Posterior vena cava (tissue), 2 donors: ENCODE measurements at places on chromosomes 4 and X. TPM values are rescaled to one million over a fixed set of nuclear protein-coding genes. Genes with fewer than 3 reads are reported as not detected.
A peak's percentile ranks its signal among the peaks of the same experiment; 100 is the strongest.

GRCh38 chr4:140642674-140643437 lies 74.1 kb upstream of the UCP1 start:
- peak; percentile 81 for DNase-seq

DNA sequence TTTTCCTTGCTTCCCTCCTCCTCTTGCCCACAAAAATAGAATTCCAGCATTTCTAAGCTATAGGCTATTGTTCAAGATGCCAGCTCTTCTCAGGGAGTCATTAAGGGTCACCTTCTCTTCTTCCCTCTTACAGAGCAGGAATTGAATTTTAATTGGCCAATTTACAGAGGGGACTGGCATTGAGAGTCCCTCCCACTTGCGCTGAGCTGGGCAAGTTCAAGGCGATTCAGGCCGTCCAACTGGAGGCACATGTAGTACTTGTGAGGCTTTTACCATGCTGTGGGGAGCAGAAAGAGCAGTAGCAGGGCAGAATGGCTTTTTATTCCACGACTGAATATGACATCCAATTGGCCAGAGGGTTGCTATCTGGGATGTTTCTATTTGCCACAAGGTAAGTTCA lies 181.9 kb downstream of the SOWAHB start:
- no peak for DNase-seq

Gene SCML1
- total RNA-seq: 12.7 TPM

GRCh38 chrX:154049209-154050112 lies 29.8 kb upstream of the IRAK1 start:
- peak; percentile 44 for DNase-seq

Gene PLAC1
- total RNA-seq: not detected

Gene GLRB
- 4.1 TPM for total RNA-seq

- no peak for DNase-seq
These were observed 15.0 kb downstream of the BTK start for GRCh38 chrX:101370888-101371504.

DNA sequence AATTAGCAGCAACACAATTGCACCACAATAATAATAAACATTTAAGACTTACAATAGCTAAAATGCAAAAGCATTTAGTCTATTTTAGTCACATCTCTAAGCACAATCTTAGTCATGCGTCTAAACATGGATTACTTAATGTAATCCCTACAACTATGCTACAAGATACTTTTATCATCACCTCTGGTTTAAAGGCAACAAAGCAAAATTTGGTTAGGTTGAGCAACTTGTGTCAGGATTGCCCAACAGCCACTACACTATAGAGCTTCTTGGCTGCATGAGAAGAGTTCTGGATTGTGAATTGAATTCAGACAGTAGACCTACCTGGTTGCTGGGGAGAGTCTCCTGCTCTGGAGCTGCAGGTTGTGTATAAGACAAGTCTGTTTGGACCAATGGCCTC lies 146.5 kb upstream of the PUDP start:
- no peak for DNase-seq

GRCh38 chr4:183905081-183905592 lies at the start of gene STOX2:
STOX2 (plus strand) TSS chr4:183905307; CDS start chr4:183906791, 1,484 bp downstream.
- peak; percentile 84 for DNase-seq

- DNase-seq: no peak
These were observed 33.2 kb downstream of the CEP44 start for GRCh38 chr4:174316954-174317353.

Gene REPS2
- total RNA-seq: 3.9 TPM

DNA sequence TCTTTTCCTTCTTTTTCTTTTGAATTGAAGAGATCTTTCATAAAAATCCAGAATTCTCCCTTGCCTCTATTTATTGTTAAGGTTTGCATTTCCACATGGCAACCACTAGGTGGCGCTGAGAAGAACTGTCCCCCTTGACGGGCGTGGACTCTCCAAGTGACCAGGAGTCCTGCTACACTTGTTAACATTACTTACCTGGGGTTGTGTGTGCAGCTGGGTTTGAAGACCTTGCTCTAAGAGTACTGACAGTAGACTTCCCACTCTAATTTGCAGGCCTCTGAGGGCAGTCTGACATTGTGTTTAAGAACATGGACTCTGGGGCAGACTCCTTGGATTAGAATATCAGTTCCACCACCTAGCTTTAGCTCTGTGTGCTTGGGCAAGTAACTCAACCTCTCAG lies 52.8 kb downstream of the GPRIN3 start:
- no peak for DNase-seq

DNA sequence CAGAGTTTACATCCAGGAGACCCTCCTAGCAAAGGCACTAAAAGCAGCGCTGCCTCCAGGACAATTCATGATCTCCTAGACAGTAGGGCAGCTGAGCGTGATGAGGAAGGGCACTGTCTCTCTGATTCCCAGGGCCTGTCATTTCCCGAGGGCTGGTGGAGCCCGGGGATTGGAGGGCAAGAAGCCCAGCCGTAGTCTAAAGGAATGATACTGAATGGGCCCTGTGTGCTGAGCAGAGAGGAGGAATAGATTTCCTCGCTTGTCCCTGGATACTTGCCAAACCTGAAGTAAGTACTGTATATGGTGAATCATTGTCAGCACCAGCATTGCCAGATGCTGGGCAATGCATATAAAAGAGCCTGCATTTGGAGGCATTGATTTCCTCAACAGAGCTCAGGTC lies 88.0 kb upstream of the SLITRK2 start:
- DNase-seq: no peak

Gene ENPP6
- total RNA-seq: 0.19 TPM
